ENCODE measurements at places on chromosomes 5 and 9. TPM values are rescaled to one million over a fixed set of nuclear protein-coding genes. Genes with fewer than 3 reads are reported as not detected.

DNA sequence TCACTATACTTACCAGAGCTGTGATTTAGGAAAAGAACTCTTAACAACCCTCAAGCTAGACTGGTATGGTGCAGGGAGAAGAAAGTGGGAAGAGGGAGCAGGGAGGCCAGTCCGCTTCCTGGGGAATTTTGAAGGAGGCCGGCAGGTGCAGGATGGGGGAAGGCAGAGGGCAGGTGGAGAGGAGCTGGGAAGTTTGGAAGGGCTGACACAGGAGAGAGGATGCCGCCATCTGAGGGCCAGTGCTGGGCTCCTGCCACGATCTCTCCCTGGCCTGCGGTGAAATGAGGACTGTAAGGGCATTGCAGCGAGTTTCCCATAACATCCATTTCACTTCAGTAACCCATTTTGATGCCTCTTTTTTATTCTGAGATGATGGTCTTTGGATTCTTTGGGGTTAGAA is 8.9 kb downstream of the DAB2IP start:
- no peak for DNase-seq

DNA sequence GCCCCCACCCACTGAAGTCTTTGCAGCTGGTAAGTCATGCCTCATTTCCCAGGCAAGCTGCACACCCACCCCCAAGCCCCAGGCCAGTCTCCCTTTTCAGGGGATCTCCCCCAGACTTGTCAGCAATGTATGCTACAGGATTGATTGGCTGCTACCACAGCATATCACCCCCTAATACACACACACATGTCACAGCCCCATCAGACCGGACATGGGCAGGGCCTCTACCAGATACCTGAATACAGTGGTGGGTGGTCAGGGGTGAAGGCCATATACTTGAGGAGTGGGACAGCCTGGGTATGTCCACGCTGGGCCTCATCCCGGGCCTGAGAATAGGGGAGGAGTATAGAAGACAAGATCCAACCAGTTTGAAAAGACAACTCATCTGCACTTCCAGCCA is 63.4 kb upstream of the ARAP3 start:
- DNase-seq: no peak

DNA sequence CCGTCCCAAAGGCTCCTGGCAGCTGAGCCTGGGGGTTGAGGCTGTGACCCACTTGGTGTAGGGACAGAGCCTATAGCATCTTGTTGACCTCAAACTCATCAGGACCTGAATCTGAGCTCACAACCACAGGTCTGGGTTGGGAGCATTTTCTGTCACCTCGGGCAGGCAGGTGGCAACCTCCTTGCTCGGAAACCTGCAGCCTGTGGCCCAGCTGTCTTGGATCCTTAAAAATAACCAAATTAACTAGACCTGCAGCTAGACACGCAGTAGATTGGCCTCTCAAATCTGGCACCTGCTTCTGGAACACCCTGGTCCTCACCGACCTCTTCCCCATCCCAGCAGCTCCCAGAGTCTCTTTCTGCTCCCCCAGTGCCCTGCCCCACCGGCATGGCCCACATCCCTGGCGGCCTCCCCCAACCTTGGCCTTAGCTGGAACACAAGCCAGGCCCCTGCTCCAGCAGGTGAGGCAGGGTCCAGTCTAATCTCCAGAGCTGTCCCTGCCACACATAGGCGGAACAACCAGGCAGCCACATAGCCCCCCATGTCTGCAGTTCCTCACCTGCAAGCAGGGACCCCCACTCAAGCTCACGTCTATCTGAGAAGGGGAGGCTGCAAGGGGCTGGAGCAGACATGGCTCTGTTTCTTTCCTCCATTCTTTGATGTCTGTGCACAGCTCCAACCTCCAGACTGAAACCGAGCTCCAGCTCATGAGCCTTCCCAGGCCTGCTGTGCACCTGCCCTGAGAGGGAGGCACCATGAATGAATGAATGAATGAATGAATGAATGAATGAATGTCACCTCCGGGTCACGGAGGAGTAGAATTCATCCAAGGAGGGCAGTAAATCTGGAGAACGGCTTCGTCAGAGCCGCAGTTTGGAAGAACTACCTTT is 28.3 kb downstream of the PAEP start:
- DNase-seq: no peak

- no peak for DNase-seq
Measured at GRCh38 chr9:95266649-95267048, 50.9 kb downstream of the FANCC start.

DNA sequence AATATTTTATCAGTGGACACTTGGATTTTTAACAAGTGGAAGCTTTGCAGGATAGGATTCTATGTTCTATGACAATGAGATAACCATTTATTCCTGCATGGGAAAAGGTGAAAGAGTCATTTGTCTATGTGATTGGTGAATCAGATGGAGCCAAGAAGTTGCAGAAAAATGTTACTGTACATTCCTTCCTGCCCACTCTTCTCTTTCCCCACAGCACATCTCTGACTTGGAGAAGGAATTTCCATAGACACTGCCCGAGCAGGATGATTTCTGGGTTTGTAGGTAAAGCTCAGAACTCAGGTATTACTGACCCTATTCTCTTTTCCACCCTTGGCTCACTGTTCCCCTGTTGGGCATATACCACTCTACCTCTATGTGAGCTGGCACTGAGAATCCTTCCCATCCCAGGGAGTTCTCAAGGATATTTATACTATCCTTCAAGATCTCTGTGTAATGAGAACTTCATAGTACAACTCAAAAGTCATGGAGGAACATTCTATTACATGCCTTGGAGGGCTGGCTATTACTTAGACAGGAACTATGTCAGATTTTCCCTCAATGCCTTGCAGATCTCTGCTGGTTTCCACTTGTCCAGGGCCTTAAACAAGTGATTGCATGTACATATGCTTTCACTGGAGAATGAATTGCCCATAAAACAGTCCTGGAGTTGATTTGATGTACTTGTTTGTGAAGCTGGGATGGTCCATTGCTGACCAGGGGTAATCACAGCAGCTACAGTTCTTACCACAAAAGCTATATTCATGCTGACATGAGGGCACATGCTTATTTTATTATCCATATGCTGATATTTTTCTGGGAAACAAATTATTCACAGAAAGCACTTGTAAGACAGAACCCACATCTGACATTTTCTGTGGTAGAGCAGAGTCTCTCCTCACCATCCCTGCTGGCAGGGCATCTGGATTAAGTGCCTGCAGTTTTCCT is 24.1 kb downstream of the SLC1A3 start:
- DNase-seq: no peak

Gene SOWAHA
- total RNA-seq: not detected
